ENCODE measurements at places on chromosomes 2 and 18.

DNA sequence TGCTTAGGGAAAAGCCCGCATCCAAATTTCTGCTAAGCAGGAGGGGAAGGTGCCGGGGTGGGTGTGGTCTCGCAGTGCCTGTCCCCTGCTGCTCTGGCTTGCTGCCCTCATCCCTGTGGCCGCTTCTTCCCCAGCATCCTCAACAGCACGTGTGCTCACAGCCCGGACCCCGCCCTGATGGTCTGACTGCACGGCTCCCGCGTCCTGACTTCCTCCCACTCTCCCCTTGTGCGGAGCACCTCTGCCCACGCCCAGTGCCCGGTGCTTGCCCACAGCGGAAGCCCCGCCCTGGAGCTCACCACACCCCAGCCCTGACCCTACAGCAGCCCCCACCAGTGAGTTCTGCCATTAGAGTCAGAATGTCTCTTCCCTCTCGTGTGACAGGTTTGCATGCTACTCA lies 277.9 kb downstream of the NDUFA10 start:
- DNase-seq: no peak

- DNase-seq: no peak
Observed at GRCh38 chr2:100017633-100018032, 124.8 kb downstream of the AFF3 start.

DNA sequence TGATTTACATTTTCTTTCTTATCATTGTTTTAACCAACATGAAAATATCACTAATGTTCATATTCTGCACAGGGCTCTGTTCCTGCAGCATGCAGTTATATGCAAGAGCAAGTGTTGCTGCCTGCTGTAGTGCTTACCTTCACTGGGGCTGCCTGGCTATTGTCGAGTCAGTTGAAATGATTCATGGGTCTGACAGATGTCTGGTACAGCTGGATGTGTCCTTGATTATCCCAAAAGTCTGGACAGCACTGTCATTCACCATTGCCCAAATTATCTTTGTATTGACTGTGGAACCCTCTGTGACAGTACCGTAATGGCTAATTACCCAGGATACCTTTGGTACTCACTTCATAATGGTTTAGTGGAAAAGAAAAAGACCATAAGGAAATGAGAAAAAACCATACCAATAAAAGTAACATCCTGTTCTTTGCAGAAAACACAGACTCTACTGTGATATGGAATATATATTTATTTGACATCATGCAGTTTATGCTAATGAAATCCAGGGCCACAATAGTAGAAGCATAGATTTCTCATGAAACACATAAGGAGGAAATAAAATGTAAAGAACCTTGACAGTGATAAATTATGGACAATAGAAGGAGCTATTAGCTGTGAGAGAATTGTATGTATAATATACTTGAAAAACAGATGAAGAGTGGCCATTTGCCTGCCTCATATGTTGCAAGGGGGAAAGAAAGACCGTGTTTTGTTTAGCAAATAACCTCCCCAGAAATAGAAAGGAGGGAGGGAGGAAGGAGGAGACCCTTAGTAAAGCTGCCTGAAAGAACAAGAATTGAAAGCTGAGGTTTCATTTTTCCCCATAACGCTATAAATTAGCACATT lies 249.8 kb upstream of the ATP5MC3 start:
- no peak for DNase-seq

DNA sequence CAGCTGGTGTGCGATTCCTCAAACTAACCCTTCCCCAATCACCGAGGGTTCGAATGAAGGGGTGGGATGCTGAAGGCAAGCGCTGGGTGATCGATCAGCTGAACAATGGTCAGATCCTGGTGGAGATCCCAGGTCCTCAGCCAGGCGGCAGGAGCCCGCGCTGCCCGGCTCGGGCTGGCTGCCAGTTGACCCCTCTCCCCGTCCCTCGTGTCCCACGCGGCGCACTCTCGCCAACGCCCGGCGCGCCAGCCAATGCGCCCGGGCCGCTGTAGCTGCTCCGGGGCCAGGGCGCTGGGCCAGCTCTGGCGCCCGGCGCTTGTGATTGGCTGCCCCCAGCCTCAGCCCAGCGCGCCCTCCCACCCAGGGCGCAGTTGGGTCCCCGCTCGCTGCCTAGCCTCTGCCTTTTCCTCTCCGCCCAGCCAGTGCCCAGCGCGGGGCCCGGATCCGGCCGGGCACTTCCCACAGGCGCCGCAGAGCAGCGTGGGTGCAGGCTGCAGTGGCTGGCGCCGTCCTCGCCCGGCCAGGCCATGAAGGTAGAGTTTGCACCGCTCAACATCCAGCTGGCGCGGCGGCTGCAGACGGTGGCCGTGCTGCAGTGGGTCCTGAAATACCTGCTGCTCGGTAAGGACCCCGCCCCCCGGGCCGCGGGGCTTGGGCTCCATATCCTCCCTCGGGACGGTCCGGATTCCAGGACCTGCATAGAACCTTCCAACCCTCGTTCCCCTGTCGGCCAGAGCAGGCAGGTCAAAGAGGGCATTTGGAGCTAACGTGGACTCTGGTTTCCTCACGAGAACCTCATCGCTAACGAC lies at the start of gene MOGAT1:
Gene MOGAT1 (plus strand): TSS at position 400 of the 809 bp plus-strand sequence. CDS start 128 bp downstream, at position 528.
- peak; percentile 48 for DNase-seq
